ENCODE measurements at places on chromosomes 5 and 9.
A peak's percentile ranks its signal among the peaks of the same experiment; 100 is the strongest.

GRCh38 chr5:18000744-18001143 lies 366.5 kb downstream of the TAF11L14 start:
- DNase-seq: no peak

GRCh38 chr5:137741718-137742117 lies 5.8 kb upstream of the KLHL3 start:
- no peak for DNase-seq

- no peak for DNase-seq
These were observed 160.0 kb upstream of the ITGA1 start for GRCh38 chr5:52627740-52628139.

- peak; percentile 76 for DNase-seq
These were observed at the start of gene DENND1A for GRCh38 chr9:123929870-123930831. TSS of gene DENND1A (minus strand) at chr9:123930126. CDS start at chr9:123929905, 221 bp downstream.

DNA sequence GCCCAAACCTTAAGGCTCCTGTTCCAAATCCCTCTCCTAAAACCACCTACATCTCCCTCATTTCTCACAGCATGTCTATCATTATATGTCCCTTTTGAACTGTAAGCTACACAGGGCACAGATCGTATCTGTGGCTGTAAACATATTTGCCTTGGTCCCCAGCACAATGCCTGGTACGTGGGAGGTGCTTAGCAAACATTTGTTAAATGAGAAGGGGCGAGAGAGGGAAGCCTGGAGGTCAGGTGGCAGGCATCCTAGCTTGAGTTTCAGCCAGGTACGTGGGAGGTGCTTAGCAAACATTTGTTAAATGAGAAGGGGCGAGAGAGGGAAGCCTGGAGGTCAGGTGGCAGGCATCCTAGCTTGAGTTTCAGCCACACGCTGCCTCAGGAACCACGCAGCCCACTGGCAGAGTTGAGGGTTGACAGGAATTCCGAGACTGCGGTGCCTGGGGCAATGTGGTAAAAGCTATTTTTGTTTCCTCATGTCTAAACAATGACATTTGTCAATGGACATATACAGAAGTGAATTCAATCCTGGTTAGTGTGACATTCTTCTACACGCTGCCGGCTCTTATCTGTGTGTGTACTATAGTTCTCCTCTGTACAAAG lies 113.6 kb downstream of the EFNA5 start:
- no peak for DNase-seq

DNA sequence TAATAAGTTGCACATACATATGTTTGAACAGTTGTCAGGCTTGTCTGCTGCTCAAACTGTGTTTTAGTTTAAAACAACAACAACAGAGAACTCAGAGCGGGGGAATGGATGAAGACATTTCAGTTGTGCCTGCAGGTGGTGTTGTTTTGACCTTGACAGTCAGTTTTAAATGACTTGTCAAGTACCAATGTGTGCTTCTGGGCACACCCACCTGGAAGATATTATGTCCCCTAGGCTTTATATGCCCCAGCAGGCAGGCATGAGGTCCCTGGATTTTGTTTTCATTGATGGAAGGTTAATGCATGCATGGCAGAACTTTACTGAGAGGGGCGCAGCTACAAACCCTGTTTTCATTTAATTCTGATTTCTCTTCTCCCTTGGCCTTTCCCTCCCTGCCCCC lies 84.6 kb downstream of the AOPEP start:
- DNase-seq: no peak

DNA sequence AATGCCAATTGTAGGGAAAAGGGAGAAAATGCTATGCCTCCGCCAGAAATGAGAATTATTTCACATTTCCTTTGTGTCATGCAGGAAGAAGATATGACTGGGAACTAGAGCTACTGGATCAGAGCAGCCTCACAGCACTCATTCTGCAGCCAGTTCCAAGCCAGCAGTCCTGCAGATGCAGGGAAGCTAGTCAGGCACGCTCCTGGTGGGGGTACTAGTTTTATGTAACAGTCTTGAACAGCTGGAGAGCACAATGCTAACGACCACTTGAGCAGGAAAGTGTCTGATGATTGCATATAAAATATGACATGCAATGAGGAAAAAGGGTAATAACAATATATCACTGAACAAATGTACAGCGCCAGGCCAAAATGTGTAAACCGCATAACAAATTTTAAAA lies 21.7 kb downstream of the CDH10 start:
- DNase-seq: no peak

DNA sequence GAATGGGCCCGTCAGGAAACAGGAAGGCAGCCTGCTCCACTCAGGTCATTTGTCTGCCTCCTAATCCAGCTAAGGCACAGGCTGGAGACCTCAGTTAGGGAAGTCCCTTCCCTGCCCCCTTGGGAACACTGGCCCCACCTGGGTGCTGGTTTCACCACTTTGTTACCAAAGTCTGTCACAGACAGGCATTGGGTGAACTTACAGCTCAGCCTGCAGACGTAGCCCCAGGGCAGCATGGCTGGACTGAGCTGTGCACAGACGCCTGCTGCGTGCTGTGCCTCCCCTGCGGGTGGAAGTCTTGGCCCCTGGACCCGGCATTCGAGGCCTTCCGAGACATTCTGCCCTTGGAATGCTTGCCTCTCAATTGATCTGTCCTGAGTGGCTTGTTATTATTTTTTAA lies 48.9 kb downstream of the TENT4A start:
- DNase-seq: no peak

GRCh38 chr5:102971676-102972293 lies 148.2 kb downstream of the GIN1 start:
- DNase-seq: peak; percentile 70

GRCh38 chr5:177111720-177112394 lies 21.7 kb upstream of the NSD1 start:
- peak; percentile 38 for DNase-seq

GRCh38 chr5:167790462-167791260 lies 500.8 kb upstream of the WWC1 start:
- peak; percentile 71 for DNase-seq

Measured in fibroblast of the aortic adventitia (primary cell).